EH (cell line): ENCODE measurements at places on chromosomes 11 and 22.
A peak's percentile ranks its signal among the peaks of the same experiment; 100 is the strongest.

GRCh38 chr11:19777377-19778102 lies 64.9 kb downstream of the NAV2 start:
- DNase-seq, result peak; percentile 75

DNA sequence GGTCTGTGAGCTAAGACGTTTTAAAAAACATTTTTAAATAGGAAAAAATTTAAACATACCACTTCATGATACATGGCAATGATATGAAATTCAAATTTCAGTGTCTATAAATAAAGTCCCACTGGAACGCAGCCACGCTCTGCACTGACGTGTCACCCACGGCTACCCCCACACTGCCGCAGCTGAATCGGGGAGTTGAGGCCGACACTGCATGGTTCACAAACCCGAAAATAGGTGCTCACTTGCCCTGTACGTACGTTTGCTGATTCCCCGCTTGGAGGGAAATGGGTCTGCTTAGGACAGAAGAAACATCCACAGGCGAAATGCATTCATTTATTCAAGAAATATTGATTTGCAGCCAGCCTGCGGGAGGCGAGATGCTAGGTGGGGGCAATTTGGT lies 1342.3 kb downstream of the TBC1D22A start:
- no peak for DNase-seq

DNA sequence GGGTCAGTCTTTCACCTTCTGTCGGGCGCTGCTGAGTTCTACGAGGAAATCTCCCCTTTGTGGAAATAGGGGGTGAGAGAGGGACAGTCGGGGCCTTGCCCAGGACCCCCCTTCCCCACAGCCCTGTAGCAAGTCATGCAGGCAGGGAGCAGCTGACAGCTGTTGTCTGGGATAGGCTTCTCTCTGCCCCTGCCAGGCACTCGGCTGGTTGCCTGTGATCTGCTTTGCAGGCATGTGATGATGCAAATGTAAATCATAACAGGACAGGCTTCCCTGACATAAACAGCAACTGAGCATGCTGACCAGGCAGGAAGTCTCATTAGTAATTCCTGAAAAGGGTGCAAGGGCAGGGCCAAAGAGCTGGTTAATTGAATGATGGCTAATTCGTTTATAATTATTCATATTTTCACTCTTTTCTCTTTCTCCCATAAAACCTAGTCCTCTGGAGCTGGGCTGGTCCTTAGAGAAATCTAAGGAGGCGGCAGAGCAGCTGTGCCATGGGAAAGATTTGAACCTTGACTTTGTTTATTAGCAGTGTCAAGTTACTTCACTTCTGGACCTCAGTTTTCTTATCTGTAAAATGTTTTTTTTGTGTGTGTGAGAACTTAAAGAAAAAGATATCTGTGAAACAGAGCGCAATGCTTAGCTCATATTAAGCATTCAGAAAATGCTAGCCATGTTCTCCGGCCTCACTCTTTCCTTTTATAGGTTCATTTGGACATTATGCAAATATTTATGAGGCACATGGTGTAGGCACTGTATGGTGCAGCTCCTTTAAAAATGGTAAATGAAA lies 129.7 kb downstream of the LDLRAD3 start:
- DNase-seq, result peak; percentile 83

DNA sequence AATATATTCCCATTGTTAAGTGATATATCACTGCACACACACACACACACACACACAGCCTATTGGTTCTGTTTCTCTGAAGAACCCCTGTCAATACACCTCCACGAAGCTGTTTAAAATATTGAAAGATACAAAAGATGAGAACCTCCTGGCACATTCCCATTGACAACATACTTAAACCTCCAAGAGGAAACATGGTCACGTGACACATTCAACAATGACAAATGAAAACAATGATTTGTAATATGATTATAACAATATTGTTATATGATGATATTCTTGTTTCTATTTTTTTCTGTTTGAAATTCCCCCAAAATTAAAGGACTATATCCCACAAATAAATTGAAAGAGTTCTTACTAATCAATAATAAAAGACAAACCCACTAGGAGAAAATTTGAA lies 1344.9 kb downstream of the BRD1 start:
- DNase-seq, result no peak

- no peak for DNase-seq
These were observed 4.5 kb downstream of the OR9Q2 start for GRCh38 chr11:58193391-58193790.

- DNase-seq, result peak; percentile 91
These were observed 44.6 kb upstream of the PPARA start for GRCh38 chr22:46105494-46106278.
